ENCODE measurements at places on chromosomes 11 and 22.

DNA sequence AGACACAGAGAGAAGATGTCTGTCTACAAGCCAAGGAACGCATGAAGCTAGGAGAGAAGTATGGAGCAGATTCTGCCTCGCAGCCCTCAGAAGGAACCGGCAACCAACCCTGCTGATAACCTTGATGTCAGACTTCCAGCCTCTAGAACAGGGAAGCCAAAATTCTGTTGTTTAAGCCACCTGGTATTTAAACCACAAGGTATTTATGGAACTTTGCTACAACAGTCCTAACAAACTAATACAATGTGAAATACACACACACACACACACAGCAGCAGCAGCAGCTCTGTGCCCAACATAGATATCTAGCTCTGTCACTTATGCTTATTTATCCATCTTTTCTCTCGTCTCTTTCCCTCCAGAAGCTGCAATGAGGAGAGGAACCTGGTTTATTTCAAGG, 400.0 kb downstream of the ETS1 start:
- DNase-seq: no peak

- no peak for DNase-seq
Measured at GRCh38 chr22:29014773-29015172, 46.9 kb downstream of the C22orf31 start.

DNA sequence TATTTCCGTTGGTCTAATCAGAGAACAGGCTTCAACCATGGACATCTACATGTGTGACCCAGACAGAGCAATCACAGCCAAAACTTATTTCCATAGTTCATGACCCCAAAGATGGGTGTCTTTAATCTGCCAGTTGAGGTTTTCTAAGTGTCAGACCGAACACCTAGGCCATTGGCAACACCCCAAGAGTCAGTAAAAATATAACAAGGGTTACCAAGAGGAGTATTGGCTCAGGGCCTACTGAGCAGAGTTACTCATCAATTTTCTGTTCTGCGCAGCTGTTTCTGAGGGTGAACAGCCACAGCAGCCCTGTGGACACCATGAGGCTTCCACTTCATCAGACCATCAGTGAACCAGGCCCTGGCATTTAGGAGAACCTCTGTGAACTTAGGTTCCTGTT, 18.8 kb downstream of the GUCD1 start:
- no peak for DNase-seq

DNA sequence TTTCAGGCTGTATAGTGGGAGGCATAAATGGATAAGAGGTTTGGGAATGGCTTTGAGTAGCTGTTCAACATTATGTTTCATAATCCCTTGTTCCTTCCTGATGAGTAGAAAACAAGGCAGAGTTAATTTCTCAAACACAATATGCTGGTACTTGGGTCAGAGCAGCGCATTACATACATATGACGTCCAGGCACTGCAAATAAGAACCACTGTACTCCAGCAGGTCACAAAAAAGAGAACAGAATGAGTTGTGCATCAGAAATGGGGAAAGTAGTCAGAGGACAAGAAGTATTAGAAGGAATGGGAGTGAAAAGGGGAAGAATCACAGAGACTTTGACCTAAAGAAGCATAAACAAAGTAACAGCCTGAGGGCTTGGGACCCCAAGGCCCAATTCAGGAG, 44.0 kb upstream of the RDX start:
- no peak for DNase-seq

- no peak for DNase-seq
Measured at GRCh38 chr11:114031967-114032320, 27.6 kb upstream of the ZBTB16 start.

DNA sequence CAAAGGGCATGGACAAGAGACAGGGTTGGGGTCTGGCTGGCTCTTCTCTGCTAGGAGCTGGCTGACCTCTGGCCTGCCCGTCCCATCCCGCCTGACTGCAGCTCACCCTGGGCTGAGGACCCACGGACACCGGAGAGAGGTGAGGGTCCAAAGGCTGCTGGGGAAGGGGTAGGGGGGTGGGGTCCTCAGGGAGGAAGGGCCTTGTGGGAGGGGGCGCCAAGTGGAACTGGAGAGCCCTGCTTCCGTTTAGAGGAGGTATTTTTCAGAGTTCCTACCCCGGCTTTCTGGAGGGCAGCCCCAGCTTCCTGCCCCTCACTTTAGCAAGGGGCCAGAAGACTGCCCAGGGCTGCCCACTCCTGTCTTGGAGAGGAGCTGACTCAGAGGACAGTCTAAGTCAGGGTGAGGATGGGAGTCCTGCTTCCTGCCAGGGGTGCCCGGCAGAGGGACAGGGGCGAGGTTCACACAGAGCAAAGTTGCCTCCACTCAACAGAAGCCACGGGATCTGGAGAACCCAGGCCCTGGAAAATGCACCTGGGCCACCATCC, 7.1 kb downstream of the LARGE2 start:
- no peak for DNase-seq

DNA sequence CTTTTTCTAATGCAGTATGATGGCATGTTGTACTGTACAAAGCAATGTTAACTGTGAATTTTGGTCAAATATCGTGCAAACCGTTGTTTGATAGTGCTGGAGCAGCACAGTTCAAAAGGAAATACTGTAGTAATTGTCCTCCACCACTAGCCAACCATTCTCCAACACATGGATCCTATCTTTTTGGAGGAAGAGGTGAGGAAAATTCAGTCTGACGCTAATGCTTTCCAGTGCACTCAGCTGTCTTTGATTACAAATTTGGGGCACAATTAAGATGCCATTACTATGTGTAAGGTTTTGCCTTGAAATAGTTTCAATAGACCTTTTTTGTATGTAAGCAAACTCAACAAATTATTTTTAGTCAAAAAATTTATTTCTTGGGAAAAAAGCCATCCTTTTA, 240.5 kb upstream of the CCDC179 start:
- no peak for DNase-seq

DNA sequence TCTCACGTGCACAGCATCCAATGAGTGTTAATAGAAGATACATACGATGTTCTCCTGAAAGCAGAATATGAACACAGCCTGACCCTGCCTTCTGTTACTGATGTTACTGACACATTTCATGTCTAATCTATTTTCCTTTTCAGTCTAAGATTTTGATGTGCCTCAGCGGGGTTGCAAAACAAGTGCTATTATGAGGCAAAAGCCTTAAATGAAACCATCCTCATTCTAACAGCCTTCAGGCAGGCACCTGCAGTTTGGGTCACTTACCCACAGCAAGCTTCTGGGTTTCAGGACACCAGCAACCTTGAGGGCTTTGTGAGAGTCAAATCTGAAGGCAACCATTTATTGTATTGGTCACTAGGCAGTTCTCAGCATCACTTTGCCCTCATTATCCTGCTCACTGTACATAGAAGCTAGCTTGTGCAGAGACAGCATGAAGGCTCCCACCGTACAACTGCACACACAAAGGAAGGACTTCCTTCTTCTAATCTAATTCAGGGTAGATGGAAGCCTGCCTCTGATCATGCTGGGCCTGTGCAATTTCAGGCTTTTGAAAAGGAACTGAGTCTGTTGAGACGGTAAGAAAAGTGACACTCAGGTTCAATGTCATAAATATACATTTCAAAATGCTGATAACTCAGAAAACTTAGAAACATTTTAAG, 183.2 kb upstream of the PITPNB start:
- DNase-seq: no peak

DNA sequence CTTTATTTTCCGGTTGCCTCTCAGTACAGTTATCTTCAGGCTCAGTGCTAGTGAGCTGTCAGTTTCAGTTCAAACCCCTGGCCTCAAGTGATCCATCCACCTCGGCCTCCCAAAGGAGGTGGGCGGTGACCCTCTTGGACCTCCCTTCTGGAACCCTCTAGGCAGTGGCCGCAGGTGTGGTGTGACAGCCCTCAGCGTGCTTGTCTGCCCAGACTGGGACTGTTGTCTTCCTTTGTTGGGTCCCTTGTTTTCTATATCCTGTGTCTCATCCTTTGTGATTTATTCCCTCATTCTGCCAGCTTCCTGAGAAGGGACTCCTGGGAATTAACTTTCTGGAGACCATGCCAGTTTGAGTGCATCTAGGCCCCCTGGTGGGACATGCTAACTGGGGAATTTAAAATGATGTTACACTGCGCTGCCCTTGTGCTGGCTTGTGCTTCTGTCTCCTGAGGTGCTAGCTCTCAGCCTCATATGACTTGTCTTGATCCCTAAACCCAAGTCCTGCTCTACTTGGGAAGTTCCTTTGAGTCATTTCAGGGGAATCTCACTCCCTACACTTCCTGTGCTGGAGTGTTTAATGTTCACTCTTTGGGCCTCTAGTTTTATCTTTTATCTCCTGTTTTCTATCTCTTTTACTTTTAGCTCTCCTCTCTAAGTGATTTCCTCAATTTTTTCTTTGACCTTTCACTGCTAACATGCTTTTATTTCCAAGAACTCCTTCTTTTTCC, 19.4 kb downstream of the MED15 start:
- no peak for DNase-seq

- DNase-seq: peak; percentile 92
Measured at GRCh38 chr22:46737976-46738646, at the start of gene CERK. Gene CERK, minus strand, starts transcription at chr22:46738252. Its CDS starts 104 bp downstream, at chr22:46738148.

- no peak for DNase-seq
Measured at GRCh38 chr22:31734512-31734911, 15.4 kb downstream of the PRR14L start.

DNA sequence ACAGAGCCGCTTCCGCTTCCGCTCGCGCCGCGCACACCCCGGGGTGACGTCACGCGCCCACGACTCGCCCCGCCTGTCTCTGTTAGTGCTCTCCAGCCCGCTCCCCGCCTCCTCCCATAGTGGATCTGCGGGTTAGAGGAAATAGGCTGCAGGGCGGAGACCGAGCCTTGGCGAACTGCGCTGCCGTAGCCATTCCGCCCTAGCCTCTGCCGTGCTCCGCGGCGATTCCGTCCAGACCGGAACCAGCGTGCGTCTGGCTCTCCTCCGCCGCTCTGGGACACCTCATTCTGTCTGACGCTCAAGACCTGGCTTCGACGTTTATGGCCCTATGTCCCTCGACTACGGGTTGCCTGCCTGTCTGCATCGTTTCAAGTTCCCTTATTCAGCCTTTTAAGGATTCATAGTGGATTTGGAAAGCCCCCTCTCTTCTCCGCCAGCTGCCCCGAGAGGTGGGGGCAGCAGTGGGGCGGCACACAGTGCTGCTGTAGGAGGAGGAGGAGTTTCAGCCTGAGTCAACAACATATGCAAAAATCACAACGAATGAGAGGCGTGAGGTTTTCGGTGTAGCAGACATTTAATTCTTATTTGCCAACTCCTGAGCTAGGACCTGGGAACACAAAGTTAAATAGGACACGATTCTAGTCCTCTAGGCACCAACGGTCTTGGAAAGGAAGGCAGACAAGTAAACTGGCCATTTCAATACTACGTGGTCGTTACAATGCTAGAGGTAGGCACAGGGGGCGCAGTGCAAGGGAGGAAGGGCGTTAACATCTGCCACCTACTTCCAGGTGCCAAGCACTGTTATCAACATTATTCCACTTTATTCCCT, at the start of gene TAF10:
Gene TAF10 (minus strand): TSS at position 4 of the 829 bp plus-strand sequence. CDS start 27 bp downstream, outside the sequence.
- DNase-seq: peak; percentile 99

DNA sequence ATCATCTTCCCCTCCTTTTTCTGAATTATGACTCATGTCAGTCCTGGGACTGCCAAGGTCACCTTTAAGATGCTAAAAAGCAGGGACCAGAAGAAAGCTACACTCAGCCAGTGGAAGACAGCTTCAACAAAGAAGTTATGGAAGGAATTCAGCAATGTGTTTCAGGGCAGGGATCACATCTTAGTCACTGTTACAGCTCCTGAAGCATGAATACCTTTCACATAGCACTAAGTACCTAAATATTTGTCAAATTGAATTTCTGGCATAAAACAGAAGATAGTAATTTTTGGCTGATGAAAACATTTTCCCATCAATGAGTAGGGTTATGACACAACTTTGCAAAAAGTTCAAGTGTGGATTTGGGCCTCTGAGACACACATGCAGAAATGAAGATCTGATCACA, 5.2 kb downstream of the DDB1 start:
- no peak for DNase-seq
